ENCODE measurements at places on chromosomes 3 and 15.

GRCh38 chr15:100131321-100132224, 210.2 kb downstream of the ADAMTS17 start:
- peak; percentile 76 for DNase-seq

- DNase-seq = peak; percentile 59
Observed at GRCh38 chr3:120442975-120443517, 7.7 kb downstream of the FSTL1 start.

- peak; percentile 41 for DNase-seq
Observed at GRCh38 chr3:107727102-107727501, 204.3 kb downstream of the BBX start.

DNA sequence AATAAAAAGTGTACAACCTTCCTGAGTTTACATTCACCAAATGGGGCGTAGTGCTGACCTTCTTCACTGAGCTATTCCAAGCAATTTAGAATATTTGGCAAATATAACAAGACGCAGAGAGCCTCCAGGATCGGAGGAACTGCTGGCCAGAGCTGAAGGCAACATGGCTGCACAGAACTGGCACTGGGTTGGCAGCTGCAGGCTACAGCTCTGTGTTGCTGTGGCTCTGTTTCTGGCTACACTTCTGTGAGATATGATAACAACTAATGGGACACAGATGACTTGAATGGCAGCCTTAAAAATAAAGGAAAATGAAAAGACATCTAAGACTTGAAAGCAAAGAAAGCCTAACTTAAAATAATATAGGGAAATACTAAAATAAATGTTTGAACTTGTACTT, 10.8 kb upstream of the SLC6A20 start:
- DNase-seq = no peak

- peak; percentile 54 for DNase-seq
Observed at GRCh38 chr15:91368611-91369010, 268.6 kb downstream of the SV2B start.

- DNase-seq = no peak
Observed at GRCh38 chr3:105927741-105928140, 58.9 kb upstream of the CBLB start.

GRCh38 chr3:56782215-56782614, 19.5 kb downstream of the ARHGEF3 start:
- no peak for DNase-seq

DNA sequence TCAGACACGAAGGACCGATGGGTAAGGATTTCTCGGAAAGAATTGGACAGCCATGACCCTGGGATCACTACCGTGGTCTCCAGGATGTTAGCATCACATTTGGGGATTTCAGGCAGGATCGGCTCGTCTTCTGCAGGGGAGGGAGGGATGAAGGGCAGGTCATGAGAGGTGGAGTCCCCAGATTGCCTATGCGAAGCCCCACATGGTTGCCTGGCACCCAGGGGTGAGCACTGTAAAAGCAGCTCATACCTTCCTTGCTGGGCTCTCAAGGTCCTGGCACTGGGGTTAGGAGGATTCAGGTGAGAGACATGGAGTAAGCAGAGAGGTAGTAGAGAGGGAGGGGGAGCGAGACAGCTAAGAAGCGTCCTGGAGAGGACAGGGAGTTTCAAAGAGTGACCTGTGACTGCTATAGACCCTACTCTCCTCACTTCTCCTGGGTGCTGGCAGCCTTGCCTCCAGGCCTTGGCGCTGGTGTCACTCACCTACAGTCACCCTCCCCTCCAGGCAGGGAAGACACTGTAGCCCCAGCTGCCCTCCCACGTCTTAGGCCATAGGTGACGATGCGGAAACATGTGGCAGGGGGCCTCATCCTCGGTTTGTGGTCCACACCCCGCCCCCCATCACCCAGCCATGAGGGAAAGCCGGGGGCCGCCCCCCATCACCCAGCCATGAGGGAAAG, 15.0 kb upstream of the EHD4 start:
- DNase-seq = no peak

GRCh38 chr3:108090701-108091497, at the start of gene CD47:
Gene CD47 (minus strand): TSS chr3:108091031. CDS start chr3:108090908, 123 bp downstream.
- DNase-seq = peak; percentile 96

DNA sequence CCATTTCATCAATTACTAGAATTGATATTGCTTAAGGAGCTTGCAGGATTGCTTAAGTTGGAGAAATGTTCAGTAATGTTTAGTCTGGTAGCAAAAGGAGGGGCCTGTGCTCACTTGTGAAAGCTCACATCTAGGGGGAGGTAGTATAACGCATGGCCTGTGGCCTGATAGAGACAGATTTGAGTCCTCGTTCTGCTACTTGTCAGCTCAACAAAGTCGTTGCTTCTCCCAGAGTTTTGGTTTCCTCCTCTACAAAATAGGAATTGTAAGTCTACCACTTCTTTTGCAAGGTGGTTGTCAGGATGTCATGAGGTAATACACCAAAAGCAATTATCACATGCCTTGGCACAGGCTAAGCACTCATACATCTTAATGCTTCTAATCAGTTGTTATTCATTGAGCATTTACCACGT, 1.3 kb downstream of the ST3GAL6 start:
- DNase-seq = no peak

- no peak for DNase-seq
Observed at GRCh38 chr3:72892081-72892775, 4.4 kb downstream of the GXYLT2 start.

DNA sequence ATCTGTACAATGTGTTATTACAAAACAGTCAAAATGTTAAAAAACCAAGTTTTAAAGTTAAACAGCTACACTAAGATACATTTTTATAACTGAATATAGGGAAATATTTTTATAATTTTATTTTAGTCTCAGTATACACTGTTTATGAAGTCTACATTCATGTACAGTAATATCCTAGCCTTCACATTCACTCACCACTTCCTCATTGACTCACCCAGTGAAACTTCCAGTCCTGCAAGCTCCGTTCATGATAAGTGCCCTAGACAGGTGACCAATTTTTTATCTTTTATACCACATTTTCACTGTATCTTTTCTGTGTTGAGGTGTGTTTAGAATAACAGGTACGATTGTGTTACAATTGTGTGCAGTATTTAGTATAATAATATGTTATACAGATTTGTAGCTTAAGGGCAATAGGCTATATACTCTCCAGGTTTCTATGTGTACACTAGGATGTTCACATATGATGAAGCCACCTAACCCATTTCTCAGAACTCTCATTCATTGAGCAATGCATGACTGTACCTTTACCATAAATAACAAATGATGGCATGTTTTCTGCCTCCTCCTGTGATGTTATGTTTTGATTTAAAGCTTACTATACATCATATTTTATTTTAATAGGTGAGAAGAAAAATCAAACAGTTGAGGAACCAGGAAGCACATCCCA, 388.4 kb upstream of the NDN start:
- no peak for DNase-seq

DNA sequence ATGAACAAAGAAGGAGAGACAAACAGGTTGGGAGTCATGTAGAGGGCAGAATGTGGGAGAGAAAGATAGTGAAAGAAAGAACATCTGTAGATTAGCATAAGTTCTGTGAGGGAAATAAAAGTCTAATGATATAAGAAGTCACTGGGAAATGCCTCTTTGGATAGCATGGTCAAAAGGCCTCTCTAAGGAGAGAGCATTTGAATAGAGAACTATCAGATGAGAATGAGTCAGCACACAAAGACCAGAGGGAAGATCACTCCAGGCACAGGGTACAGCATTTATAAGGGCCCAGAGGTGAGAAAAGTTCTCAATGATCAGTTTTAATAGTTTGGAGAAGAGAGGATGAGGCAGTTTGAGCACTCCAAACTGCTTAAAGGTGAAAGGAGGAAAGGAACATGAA, 7.9 kb upstream of the CPNE4 start:
- no peak for DNase-seq

GRCh38 chr3:194985031-194985578, 285.9 kb downstream of the XXYLT1 start:
- no peak for DNase-seq

GRCh38 chr3:69740103-69741021, 1.1 kb downstream of the MITF start:
- no peak for DNase-seq

- no peak for DNase-seq
Observed at GRCh38 chr15:29770796-29771195, 51.5 kb downstream of the TJP1 start.

DNA sequence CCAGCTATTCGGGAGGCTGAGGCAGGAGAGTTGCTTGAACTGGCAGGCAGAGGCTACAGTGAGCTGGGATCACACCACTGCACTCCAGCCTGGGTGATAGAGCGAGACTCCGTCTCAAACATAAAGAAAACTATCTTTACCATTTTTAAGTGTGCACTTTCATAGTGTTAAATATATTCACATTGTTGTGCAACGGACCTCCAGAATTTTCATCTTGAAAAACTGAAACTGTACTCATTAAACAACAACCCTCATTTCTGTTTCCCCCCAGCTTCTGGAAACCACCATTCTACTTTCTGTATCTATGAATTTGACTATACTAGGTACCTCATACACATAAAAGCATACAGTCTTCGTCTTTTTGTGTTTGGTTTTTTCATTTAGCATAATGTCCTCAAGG, 375.1 kb downstream of the SHQ1 start:
- no peak for DNase-seq

- DNase-seq = no peak
Observed at GRCh38 chr3:108130701-108131474, 40.1 kb upstream of the CD47 start.

- no peak for DNase-seq
Observed at GRCh38 chr3:31710123-31710803, 177.5 kb downstream of the STT3B start.

- no peak for DNase-seq
Observed at GRCh38 chr3:123343296-123344174, 105.4 kb downstream of the ADCY5 start.

GRCh38 chr3:123792473-123793201, 91.5 kb downstream of the MYLK start:
- no peak for DNase-seq

DNA sequence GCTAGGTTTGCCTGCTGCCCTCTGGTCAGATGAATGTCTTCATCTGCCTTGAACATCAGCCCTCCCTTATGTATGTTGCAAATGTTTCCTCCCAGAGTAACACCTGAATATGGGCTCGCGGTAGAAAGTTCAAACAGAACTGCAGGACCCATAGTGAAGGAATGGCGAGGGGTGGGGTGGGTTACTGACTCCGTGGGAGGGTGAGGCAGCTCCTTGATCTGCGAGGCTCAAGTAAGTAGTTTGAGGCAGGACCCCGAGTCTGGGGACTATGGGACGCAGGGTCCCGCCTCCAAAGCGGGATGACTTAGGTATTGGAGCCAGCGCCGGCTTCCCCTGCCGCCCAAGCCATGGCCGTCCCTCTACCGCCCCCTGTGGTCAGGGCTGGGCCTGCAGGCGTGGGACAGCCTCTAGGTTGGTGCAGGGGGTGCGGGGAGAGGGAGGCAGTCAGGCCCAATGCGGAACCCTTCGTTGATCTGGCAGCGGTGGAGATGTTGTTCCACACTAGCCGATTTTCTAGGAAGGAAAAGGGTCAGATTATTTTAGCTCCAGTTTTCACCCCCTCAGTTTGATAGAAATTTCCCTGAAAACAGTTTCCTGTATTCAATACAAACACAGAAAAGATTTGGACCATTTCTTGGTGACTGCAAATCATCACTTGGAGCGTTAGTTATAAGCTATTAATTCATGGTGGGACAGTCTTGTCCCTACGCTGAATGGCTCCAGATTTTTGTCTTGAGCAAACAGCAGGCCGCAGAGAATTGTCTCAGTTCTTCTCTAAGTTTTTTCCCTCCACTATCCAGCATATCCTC, 72.3 kb downstream of the CORO2B start:
- peak; percentile 79 for DNase-seq

- peak; percentile 26 for DNase-seq
Observed at GRCh38 chr15:70064441-70064840, 33.3 kb downstream of the TLE3 start.

- no peak for DNase-seq
Observed at GRCh38 chr3:14605744-14606143, 45.8 kb upstream of the CCDC174 start.

DNA sequence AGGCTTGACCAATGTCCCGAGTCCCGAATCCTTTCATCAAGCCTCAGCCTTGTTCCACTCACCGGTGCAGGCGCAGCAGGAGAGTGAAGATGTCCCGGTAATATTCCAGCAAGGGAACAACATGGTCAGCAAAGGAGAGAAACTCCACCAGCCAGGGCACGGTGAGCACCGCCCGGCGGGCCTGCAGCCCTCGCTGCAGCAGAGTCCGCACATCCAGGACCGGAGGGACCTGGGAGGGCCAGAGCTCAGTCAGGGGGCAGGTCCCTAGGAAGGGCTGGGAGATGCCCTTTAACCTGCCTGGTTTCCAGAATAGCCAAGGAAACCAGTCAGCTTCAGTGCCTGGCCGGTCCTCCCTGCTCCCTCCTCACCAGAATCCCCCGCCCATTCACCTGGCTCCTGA, 6.4 kb downstream of the CDAN1 start:
- DNase-seq = no peak

- DNase-seq = no peak
Observed at GRCh38 chr3:174598885-174599439, 260.2 kb upstream of the NAALADL2 start.

DNA sequence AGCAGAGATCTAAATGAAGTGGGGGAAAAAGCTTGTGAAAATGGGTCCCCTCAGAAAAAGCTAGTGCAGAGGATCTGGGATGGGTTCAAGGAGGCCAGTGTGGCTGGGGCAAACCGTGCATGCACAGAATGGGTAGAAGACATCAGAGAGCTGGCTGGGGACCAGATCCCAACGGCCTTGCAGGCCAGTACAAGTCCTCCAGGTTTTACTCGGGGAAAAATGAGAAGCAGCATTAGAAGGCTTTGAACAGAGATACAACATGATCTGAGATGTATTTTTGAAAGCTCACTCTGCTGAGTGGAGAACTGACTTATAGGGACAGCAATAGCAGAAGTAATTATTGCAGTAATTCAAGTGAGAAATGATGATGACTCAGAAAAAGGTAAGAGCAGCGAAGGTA, 114.5 kb downstream of the HERC1 start:
- DNase-seq = no peak

DNA sequence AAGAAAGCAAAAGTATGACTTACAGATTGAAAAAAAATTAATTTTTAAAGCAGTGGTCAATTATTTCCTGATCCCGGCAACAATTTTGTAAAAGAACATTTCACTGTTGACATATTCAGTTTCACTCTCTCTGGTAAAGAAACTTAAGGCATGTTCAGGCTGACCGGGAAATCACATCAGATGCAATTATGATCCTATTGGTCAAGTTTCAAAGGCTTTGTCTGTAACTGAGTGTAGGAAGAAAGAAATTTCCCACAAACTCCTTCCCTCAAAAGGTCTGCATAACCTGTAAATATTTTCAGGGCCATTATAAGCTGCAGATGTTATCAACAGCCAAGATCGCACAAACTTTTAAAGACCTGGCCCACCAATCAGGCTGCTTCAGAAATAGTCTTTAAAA, 205.4 kb upstream of the IGF1R start:
- DNase-seq = no peak

- DNase-seq = peak; percentile 91
Observed at GRCh38 chr15:28021281-28022039, 77.7 kb downstream of the OCA2 start.

GRCh38 chr3:175307642-175308041, 448.5 kb downstream of the NAALADL2 start:
- DNase-seq = no peak

DNA sequence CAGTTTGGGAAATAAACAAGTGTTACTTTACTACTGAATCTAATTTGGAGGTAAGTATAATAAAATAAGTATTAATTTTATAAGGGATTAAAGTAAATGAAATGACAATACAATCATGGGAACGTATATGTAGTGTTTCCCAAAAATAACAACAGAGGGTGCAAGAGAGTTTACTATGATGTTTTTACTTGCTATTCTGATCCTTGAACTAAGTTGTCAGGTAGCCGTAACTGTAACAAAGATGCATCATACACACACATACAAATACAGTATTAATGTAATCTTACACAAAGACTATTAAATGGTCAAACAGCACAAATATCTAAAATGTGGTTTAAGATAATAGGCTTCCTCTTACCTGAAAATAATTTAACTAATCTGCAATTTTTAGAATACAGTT, 311.4 kb downstream of the TBC1D5 start:
- DNase-seq = peak; percentile 45

All from NCI-H82 (cell line).